NCI-H510A (cell line): ENCODE measurements at places on chromosomes 13 and 19.
A peak's percentile ranks its signal among the peaks of the same experiment; 100 is the strongest.

DNA sequence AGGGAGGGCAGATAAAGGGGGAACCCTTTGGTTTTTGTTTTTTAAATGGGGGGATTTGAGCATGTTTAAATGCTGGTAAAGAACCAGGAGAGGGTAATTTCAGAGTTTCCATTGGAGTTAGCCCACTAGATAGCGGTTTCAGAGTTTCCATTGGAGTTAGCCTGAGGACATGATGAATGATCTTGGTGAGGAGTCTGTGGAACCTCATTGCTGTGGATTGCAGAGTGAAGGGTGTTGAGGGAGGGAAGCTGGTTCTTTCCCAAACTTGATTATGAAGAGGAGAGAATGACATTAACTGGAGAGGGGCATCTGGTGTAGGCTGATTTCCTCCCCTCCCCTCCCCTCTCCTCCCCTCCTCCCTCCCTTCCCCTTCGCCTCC is 5.0 kb downstream of the WASF3 start:
- DNase-seq = no peak

- DNase-seq = no peak
Observed at GRCh38 chr13:102100234-102100633, 301.6 kb downstream of the FGF14 start.

DNA sequence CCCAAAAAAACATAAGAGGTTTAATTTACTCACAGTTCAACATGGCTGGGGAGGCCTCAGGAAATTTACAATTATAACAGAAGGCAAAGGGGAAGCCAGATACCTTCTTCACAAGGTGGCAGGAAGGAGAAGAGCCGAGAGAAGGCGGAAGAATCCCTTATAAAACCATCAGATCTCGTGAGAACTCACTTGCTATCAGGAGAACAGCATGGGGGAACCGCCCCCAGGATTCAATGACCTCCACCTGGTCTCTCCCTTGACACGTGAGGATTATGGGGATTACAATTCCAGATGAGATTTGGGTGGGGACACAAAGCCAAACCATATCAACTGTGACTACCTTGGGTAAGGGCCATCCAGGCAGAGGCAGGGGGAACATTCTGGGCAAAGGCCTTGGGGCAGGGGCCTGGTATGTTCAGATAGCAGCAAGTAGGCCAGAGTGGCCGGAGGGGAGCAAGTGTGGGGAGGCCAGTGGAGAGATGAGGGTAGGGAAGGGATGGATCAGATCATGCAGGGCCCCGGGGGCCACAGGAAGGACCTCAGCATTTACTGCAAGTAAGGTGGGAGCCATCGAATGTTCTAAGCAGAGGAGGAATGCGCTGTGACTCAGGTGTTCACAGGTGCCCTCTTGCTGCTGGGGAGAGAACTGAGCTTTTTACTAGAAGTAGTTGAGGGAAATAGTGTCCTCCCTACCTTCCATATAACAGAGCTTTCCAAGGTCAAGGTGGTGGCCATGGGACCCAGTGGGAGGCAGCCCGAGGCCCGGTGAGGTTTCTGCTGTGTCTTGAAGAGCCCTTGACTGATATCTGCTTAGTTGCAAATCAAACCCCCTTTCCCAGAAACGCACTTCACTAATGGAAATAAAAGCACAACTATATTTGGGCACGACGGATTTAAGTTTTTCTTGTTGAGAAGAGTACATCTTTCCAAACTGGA is 18.0 kb downstream of the RAB3D start:
- DNase-seq = no peak

GRCh38 chr19:18251587-18252369 is 22.5 kb downstream of the IQCN start:
- no peak for DNase-seq

DNA sequence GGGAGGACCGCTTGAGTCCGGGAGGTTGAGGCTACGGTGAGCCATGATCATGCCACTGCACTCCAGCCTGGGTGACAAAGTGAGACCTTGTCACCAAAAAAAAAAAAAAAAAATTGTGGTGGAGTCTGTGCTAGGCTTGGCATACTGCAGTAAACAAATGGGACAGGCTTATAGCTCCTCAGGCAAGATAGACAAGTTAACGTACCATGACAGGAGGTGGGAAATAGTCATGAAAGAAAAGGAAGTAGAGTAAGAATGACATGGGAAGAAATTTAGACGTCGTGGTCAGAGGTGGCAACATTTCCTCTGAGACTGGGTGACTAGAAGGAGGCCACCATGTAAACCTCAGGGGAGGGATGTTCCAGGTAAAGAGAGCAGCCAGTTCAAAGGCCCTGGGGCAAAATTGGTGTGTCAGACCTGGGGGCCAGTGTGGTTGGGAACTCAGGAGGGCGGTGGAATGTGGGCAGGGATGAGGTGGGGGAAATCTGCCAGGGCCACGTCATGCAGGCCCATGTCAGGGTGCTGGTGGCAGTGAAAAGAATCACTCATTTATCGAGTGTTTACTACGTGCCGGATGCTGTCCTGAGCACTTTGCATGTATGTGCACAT is 5.6 kb downstream of the SNRPA start:
- no peak for DNase-seq

- no peak for DNase-seq
Observed at GRCh38 chr13:97781891-97782305, 171.6 kb upstream of the IPO5 start.

- DNase-seq = no peak
Observed at GRCh38 chr13:110875241-110875640, 39.6 kb downstream of the ANKRD10 start.

GRCh38 chr19:246551-246950 is 44.7 kb downstream of the PLPP2 start:
- DNase-seq = no peak

GRCh38 chr19:29410601-29411000 is 115.2 kb upstream of the VSTM2B start:
- DNase-seq = no peak

- no peak for DNase-seq
Observed at GRCh38 chr13:106471957-106472543, 63.4 kb downstream of the EFNB2 start.

GRCh38 chr13:71624653-71625600 is 242.1 kb downstream of the DACH1 start:
- no peak for DNase-seq

- no peak for DNase-seq
Observed at GRCh38 chr13:44667943-44668342, 91.8 kb upstream of the TSC22D1 start.

- no peak for DNase-seq
Observed at GRCh38 chr13:31208559-31209122, 8.9 kb downstream of the B3GLCT start.

DNA sequence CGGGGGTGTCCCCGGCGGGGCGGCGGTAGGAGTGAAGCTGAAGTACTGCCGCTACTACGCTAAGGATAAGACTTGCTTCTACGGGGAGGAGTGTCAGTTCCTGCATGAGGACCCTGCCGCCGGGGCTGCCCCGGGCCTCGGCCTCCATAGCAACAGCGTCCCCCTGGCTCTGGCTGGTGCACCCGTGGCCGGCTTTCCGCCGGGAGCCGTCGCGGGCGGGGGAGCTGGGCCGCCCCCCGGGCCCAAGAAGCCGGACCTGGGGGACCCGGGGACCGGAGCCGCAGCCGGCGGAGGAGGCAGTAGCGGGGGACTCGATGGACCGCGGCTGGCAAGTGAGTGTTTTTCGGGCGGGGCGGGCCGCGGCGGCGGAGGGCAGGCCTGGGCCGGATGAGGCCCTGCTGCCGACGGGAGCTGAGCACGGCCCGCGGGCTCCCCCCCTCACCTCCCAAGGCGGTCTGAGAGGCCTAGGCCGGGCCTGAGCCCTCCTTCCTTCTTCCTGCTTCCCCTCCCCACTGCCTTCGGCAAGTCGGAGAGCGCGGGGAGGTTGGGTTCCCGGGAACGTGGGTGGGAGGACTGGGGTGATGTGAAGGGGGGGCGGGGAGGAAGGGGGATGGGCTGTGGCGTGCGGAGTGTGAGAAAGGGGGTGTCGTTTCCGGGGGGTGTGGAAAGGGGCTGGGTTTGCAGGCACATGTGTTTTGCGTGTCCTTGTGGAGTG is 568 bp downstream of the PAN3 start:
- peak; percentile 31 for DNase-seq

DNA sequence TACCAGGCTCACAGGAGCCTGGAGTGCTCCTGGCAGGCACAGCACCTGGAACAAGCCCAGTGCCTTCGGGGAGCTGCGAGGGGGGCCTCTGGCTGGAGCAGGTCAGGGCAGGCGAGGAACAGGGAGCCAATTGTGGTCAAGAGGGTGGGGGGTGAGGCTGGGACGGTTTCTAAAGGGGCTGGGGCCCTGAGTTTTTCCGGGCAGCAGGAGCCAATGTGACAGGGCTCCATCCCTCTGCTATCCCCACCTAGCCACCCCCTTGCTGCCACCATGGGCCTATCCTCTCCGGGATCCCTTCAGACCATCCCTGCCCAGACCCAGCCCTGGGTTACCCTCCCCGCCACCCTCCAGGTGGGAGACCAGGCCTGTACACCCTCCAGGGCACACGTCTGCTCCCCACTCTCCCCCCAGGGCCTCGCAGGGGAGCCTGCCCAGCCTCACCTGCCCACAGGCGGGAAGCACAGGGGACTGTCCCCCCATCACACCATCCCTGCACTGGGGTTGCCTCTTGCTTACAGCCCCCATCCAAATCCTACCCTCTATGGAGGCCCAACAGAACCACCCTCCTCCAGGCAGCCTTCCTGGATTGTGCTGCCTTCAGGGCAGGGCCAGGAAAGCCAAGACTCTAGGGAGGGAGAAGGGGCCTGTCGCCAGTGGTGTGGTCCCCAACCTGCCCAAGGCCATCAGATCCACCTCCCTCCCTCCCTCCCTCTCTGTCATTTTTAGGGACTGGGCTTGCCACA is 121.0 kb downstream of the URI1 start:
- DNase-seq = no peak

- DNase-seq = no peak
Observed at GRCh38 chr19:13521066-13521465, 14.8 kb upstream of the CACNA1A start.

DNA sequence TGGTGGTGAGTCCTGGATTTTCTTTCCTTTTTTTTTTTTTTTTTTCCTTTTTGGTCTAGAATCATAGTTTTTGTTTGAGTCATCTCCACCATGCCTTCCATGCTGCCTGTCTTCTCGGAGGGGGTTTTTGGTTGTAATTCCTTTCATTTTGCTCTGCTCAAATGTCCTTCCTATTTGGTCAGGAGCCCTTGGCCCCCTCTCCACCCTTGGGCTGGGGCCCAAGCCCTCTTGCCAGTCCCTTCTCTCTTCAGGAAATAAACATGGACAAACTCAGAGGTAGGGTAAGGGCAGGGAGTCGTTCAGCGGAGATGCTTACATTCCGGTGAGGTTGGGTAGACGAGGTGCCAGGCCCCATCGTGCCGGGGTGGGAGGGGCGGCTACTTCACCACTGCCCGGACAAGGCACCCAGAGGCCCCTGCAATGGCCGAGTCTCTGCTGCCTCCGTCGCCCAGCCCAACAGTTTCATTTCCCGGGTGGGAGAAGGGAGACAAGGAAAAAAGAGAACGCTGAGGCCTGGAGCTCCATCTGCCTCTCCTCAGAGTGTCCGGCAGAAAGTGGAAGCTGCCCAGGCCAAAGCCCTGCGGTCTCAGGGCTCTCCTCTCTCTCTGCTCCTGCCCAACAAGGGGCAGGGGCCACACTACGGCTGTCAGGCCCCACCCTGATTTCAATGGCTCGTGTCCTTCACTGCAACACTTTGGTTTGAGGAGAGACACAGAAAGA is 12.7 kb downstream of the ZNF574 start:
- DNase-seq = no peak

GRCh38 chr13:102203718-102204117 is 198.1 kb downstream of the FGF14 start:
- no peak for DNase-seq

- no peak for DNase-seq
Observed at GRCh38 chr19:27774337-27774736, 1438.6 kb downstream of the UQCRFS1 start.

DNA sequence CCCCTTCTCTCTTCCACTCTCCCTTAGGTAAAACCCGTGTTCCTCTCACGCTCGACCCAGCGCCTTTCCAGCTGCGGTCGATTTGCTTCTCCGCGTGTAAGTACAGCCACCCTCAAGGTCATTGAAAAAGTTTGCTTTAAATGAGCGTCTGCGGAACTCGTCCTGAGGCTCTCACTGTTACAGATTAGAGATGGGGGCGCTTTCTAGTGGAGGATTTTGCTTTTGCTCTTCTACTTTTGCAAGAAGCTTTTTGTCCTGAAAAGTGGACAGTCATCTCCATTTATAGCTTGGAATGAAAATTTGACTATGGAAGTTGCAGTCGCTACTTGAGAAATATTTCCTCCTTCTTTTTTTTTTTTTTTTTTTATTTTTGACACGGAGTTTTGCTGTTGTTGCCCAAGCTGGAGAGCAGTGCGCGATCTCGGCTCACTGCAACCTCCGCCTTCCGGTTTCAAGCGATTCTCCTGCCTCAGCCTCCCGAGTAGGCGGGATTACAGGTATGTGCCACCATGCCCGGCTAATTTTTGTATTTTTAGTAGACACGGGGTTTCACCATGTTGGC is 595 bp upstream of the RAB20 start:
- no peak for DNase-seq

DNA sequence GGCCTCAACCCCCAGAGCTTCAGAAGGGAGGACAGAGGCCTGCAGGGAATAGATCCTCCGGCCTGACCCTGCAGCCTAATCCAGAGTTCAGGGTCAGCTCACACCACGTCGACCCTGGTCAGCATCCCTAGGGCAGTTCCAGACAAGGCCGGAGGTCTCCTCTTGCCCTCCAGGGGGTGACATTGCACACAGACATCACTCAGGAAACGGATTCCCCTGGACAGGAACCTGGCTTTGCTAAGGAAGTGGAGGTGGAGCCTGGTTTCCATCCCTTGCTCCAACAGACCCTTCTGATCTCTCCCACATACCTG is 969 bp upstream of the CEACAM5 start:
- no peak for DNase-seq

DNA sequence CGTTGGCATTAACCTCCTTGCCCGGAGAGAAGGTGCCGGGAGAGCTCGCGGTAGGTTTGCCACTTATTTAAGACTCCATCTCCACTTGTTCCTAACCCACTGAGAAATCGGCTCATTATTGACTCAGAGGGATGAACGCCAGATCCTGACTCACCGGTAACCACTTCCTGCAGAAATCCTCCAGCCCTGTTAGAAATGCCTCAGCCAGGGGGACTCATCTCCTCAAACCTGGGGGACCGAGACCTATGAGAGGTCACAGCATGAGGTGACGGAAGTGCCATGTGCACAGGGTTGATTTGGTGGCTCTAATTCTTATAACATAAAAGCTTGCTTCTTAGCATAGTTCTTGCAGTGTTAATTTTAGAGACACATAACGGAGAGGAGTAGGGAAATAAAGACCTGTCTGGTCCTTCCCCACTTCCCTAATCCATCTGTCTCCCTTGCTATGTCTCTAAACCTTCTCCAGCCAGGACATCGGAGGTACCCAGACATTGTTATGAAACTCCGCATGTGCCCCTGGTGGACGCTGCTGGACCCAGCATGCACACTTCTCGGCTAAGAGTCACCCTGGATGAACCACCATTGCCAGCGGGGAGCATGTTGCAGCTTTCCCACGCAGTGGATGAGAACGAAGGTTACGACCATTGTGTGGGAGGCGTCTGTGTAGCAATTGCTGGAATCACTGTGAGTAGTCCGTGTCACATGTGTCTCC is 158.9 kb downstream of the EFNB2 start:
- no peak for DNase-seq
